ENCODE measurements at places on chromosomes 13 and 19.

DNA sequence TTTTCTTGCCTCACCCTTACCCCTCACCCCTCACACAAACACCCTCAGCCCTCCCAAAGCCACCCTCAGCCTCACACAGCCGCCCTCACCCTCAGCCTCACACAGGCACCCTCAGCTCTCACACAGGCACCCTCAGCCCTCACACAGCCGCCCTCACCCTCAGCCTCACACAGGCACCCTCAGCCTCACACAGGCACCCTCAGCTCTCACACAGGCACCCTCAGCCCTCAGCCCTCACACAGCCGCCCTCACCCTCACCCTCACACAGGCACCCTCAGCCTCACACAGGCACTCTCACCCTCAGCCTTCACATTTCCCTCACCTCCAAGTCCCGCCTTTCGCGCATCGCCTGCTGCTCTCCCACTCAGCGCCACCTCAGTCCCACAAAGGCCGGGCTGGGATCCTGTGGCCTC is 287 bp upstream of the ZSCAN22 start:
- DNase-seq = no peak

- DNase-seq = no peak
These were observed 38.9 kb downstream of the COG3 start for GRCh38 chr13:45503658-45504057.

- no peak for DNase-seq
These were observed 26.5 kb downstream of the SMIM24 start for GRCh38 chr19:3453840-3454239.

- no peak for DNase-seq
These were observed 203.9 kb downstream of the SHISA2 start for GRCh38 chr13:25847635-25848626.

GRCh38 chr13:87867426-87867825 is 196.3 kb downstream of the SLITRK5 start:
- no peak for DNase-seq

- DNase-seq = no peak
These were observed 26.2 kb downstream of the TMTC4 start for GRCh38 chr13:100648354-100648753.

- no peak for DNase-seq
These were observed 19.8 kb upstream of the GNA15 start for GRCh38 chr19:3115916-3116602.

DNA sequence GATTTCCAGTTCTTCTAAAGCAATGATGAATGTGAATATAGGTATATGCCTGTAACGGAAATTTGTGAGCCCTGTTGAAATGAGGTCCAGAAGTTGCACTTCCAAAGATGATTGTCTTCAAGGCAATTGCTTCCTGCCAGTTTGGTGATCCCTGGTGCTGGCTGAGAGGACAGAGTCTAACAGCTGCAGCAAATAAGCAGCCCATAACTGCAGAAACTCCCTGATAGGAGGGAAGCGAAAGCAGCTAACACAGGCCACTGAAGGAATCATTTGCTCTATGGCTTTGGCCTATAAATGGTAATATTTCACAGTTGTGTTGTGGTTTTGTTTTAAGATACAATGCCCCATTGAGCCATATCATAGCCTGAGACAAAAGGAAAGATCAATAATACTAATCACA is 451.5 kb upstream of the MIR17HG start:
- no peak for DNase-seq

GRCh38 chr19:51196181-51196580 is 28.7 kb upstream of the CD33 start:
- no peak for DNase-seq

DNA sequence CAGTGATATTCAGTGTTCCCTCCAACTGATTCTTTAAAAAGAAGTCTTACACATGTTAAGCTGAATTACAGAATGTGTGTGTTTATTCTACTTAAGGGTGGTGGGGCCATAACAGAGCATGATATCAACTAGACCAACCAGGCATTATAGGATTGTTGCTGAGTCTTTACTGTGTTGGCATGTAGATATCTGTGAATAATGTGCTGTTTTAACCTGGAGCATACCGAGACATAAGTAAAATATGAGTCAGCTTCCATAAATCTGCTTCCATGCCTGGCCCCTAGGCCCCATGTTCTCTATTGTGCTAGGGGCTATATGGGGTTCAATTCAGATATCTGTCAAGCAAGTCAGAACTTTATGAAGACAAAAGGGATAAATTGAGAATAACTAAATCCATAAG is 295.7 kb downstream of the MTUS2 start:
- no peak for DNase-seq

DNA sequence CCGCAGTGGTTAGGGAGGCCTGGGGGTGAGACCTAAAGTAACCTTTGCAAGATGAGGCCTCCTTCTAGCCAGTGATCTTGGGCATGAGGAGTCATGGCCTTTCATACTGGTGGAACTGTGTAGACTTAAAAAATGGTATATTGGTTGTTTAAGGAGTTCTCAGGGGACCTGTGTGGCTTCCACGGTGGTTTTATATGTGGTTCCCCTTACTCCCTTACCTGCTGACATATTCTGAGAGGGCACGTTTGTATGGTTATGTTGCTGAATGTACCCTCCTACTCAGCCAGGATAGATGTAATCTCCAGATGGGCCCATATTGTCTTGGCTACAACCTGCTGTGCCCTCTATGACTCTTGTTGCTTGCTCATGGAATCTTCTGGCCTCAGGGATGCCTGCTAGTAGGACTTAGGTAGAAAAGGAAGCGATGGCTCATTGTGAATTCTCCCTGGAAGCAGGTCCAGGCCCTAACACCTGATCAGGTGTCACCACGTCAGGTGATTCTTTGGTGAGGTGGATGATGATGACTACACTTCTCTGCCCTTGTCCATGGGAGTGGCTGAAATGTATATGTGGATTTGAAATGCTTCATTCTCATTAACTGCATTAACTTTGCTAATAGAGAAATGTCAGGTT is 1.8 kb downstream of the ZNF460 start:
- peak; percentile 51 for DNase-seq

- DNase-seq = no peak
These were observed 137.3 kb upstream of the TMTC4 start for GRCh38 chr13:100811928-100812327.

GRCh38 chr19:776549-776948 is 20.7 kb upstream of the PTBP1 start:
- no peak for DNase-seq

DNA sequence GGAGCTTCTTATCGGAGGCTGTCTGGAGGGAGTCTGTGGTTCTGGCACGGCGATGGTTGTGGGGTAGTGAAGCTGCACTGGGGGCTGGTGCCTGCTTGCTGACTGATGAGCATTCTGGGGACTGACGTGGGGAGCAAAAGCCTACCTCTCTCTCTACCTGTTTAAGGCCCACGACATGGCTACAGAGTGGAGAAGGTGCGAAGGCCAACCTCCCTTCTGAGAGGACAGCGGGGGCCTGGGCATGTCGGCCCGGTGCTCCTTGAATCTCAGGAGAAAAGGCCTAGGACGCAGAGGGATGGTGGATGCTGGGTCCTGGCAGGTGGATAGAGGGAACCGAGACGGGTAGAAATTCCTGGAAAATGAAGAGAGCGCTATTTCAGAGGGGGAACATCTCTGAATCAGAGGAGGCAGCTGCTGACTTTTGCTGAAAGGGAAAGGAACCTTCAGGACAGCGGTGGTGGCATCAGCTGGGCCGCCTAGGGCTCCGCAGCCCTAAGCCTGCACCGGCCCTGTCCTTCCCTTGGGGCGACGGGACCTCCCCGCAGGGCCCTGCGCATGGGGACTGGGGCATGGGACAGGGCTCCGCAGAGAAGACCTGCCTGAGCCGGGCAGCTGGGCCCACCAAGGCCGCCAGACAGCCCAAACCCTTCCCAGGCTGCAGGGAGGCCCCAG is 35.0 kb upstream of the MEDAG start:
- DNase-seq = no peak

DNA sequence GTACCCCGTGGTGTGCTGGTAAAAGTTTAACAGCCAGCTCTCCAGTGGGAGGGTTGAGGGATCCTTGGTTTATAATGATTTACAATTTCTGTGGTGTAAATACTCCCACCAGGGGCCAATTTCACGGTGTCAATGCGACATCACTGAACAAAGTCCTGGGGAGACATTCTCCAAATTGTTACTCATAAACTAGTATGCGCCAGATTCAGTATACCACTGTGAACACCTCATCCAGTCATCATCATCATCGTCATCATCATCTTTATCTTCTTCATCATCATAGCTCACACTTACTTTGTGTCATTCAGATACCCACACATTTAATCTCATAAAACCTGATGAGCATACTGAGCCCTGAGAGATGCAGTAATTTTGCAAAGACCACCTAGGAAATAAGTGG is 17.2 kb upstream of the TNFSF14 start:
- no peak for DNase-seq

- no peak for DNase-seq
These were observed 361.0 kb downstream of the KLF12 start for GRCh38 chr13:73773168-73773549.

GRCh38 chr13:78978381-78978998 is 319.5 kb upstream of the OBI1 start:
- DNase-seq = peak; percentile 27

DNA sequence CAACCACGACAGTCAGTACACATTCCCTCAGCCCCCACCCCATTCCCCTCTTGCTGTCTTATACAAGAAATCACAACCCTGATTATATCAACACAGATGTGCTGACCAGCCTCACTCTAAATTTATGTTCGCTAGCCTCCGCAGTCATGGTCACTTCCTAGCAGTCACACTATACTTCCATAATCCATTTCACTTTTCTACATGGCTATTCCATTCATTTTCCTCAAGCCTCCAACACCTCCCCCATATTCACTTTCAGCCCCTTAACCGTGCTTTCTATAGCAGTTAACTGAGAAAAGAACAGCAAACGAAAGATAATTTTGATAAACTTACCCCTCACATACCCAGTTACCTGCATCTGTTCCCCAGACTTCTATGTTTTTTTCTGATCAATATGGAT is 8.4 kb downstream of the LSM14A start:
- no peak for DNase-seq

DNA sequence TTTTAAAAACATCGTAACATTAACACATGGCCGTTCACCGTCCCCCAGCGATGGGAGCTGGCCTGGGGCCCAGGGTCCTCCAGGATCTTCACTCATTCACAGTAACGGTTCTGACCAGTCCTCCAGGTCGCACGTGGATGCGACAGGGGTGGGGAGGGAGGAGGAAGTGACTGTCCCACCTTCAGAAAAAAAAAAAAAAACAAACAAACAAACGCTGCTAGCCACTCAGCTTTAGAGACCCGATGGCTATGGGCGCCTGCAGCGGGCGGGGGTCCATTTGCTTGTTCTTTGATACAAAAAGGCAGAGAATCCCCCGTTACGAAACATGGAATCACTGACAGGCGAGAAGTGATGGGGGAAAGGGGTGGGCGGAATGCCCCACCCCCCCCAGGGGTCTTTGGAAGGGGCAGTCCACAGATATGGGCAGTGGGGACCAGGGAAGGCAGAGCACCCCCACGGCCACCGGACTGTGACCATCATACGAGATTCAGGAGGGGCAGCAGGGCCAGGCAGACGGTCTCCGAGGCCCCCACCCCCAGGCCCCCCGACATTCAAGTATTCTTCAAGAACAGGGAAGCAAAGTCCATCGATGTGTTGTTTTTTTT is 13.3 kb downstream of the MKNK2 start:
- DNase-seq = no peak

DNA sequence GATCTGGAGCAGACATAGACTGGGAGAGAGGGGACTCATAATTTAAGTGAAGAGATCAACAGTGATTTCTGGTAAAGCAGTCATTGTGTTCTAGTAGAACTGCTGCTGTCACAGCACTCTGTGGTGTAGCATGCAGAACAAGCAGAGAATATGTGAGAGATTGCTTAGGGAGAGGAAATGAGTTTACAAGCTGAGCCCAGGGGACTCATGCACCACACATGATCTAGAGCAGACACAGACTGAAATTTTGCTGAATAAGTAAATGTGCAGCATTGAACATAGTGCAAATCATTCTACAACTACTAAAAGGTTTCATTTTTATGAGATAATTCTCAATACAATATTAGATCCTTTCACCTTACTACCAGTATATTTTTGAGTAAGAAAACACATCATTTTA is 125.7 kb downstream of the MYO16 start:
- no peak for DNase-seq

DNA sequence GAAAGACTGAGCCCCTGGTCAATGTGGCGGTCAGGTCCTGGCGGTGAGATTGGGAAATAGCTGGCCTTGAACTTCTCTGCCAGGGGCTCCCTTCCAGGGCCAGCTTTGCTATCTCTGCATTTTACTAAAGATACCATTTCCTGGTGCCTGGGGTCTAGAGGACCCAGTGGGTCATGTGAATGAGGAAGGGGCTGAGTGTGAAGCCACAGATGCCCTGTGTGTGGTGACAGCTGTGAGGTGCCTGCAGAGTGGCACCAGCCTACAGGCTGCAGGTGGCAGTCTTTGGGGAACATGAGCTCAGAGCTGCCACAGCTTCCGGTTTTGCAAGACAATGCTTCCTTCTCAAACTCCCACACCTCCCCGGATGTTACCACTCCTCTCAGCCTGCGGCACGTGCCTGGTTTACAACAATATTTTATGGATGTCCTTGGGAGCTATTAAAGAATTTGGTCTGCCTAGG is 5.2 kb upstream of the MLNR start:
- peak; percentile 37 for DNase-seq

- DNase-seq = no peak
These were observed 489.7 kb downstream of the RFC3 start for GRCh38 chr13:34307607-34308006.

GRCh38 chr13:65677906-65678305 is 1552.2 kb downstream of the PCDH9 start:
- no peak for DNase-seq

- no peak for DNase-seq
These were observed 28.8 kb upstream of the OXGR1 start for GRCh38 chr13:97023117-97023516.

GRCh38 chr13:48662226-48662625 is 8.5 kb downstream of the CYSLTR2 start:
- DNase-seq = no peak

- no peak for DNase-seq
These were observed 112.8 kb upstream of the GJB6 start for GRCh38 chr13:20344836-20345490.

- no peak for DNase-seq
These were observed 78.2 kb upstream of the MIR17HG start for GRCh38 chr13:91269237-91269636.

Measured in stimulated activated naive CD8-positive, alpha-beta T cell treated with anti-CD3 and anti-CD28 coated beads, Interleukin-15, Interleukin-2, amounts not matched to agents 100 U/mL and 50 U/mL, for 24 hours (primary cell).